Activated CD4-positive, alpha-beta T cell treated with anti-CD3 and anti-CD28 coated beads, Interleukin-2, amount 10 ng/mL, durations not matched to agents 24 days and 14 days (primary cell): ENCODE measurements at places on chromosomes 6 and 20. TPM values are rescaled to one million over a fixed set of nuclear protein-coding genes. Genes with fewer than 3 reads are reported as not detected.

GRCh38 chr6:24798740-24799540 lies at the start of gene ARMH2:
Gene ARMH2 (minus strand): TSS chr6:24798917. CDS start chr6:24798857, 60 bp downstream.
- H3K27me3 ChIP-seq = no peaks in the 10 kb centered on the region
- H3K36me3 ChIP-seq = peaks cover 20% of the 10 kb centered on the region

DNA sequence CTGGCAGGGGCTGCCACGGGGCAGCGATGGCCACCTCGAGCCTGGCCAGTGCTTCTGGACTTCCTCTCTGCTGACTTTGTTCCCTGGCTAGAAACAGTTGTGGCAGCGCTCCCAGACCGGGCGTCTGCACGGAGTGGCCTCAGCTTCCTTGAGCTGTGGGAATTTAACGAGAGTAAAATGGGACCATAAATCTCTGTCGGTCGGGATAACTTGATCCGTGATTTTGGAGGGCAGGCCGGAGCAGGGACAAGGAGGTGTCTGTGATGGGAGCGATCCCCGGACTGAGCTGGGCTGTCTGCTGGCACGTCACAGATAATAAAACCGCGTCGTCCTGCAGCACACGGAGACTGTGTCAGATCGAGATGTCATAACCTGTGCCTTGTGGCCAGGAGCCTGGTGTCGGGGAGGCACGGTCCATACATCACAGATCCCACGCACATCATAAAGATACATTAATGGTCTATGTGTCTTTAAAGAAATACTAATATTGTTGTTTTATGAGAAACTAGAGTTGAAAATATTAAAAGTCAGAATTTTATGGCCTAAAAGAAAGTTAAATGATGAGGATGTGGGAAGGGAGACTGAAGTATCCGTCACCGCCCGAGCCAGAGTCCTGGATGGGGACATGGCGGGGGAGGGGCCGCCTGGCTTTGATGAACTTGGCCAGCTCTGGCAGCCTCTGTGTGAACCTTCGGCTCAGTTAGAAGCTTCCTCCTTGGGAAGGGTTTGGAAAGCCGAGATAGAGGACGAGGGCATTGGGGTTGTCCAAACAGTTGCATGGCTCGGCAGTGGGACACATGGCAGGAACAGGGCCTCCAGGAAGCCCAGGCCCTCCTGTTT lies 6.5 kb upstream of the RBBP8NL start:
- no peak for DNase-seq
- no peaks in the 10 kb centered on the region for H3K36me3 ChIP-seq
- no peaks in the 10 kb centered on the region for H3K4me1 ChIP-seq
- H3K27me3 ChIP-seq = peaks cover 17% of the 10 kb centered on the region

- H3K27ac ChIP-seq = peak overlapping the region; percentile 85
- peak overlapping the region; percentile 7 for H3K4me3 ChIP-seq
- DNase-seq = no peak
- peaks cover 48% of the 10 kb centered on the region for H3K4me1 ChIP-seq
These were observed 99.3 kb upstream of the MRPS10 start for GRCh38 chr6:42316981-42317380.

DNA sequence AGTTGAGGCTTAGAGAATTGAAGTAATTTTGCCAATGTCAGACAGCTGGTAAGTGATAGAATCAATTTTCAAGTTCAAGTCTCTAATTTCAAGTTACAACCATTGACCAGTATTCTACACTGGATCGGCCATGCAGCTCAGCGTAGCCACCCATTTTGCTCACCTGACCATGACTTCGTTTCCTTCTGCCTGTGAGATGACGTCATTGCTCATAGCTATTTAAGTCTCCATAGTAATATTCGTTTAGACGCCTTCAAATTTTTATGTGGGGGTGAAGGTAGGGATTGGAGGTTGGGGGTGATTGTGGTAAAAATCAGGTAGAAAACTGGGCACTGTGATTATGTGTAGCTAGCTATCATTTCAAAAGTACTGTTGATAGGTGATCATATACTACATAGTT lies 5.6 kb upstream of the HTR1B start:
- H3K27me3 ChIP-seq = peaks cover 28% of the 10 kb centered on the region
- H3K36me3 ChIP-seq = peaks cover 2% of the 10 kb centered on the region
- H3K4me3 ChIP-seq = no peak overlapping the region
- no peak overlapping the region for H3K27ac ChIP-seq

DNA sequence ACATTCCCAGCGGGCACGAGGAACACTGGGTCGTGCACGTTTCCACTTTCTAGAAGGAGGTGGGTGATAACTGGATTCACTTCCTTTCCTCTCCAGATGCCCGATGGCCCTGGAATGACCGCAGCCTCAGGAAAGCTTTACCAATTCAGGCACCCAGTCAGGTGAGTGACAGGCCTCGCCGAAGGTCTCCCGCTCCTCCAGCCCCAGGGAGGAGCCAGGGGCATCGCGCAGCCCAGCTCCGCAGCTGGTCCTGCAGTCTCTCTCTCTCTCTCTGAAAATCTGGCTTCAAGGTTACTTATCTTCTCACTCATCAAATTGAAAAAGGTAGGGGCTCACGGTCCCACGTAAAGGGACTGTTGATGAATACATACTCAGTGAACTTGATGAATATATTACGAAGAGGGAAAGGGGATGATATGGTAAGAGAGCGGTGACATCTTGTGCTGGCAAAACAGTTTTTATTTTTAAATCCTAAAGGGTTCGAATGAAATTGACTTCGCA lies 891 bp downstream of the RIPPLY2 start:
- H3K27ac ChIP-seq = no peak overlapping the region
- DNase-seq = no peak
- H3K4me3 ChIP-seq = peak overlapping the region; percentile 11
- peaks cover 49% of the 10 kb centered on the region for H3K27me3 ChIP-seq

DNA sequence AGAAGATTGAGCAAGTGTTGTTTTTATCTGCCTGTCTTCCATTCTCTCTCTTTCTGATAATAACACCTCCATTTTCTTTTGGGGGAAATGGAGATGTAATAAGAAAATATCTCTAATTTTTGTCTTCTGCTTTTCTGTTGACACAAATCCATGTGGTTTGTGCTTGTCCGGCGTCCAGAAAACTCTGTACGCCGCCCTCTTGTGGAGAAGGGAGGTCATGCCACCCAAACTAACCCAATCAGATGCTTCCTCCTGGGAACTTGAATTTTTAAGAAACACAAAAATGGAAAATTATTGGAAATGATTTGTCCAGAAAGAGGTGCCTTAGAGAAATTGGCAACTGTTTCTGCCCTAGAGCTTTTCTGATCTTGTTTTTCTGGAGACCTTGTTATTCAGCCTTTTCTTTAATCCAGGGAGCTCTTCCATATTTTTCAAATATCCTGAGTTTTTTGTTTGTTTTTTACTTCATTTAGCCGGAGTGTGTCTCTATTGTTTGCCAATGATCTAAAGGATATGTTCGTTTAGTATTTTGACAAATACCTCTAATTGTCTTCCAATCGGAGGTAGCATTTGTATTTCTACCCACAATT lies 17.8 kb upstream of the FNDC1 start:
- peak; percentile 79 for DNase-seq
- H3K4me1 ChIP-seq = peaks cover 2% of the 10 kb centered on the region
- no peak overlapping the region for H3K27ac ChIP-seq
- peaks cover 28% of the 10 kb centered on the region for H3K27me3 ChIP-seq
- H3K36me3 ChIP-seq = peaks cover 4% of the 10 kb centered on the region

- DNase-seq = no peak
- no peak overlapping the region for H3K27ac ChIP-seq
- H3K4me3 ChIP-seq = no peak overlapping the region
- H3K36me3 ChIP-seq = peaks cover 2% of the 10 kb centered on the region
- peaks cover 35% of the 10 kb centered on the region for H3K27me3 ChIP-seq
- peaks cover 20% of the 10 kb centered on the region for H3K4me1 ChIP-seq
These were observed 147.2 kb downstream of the RPS12 start for GRCh38 chr6:132961610-132962009.

GRCh38 chr20:59102841-59103299 lies 60.3 kb upstream of the PRELID3B start:
- no peak for DNase-seq
- peaks cover 11% of the 10 kb centered on the region for H3K27me3 ChIP-seq
- peaks cover 14% of the 10 kb centered on the region for H3K4me1 ChIP-seq

DNA sequence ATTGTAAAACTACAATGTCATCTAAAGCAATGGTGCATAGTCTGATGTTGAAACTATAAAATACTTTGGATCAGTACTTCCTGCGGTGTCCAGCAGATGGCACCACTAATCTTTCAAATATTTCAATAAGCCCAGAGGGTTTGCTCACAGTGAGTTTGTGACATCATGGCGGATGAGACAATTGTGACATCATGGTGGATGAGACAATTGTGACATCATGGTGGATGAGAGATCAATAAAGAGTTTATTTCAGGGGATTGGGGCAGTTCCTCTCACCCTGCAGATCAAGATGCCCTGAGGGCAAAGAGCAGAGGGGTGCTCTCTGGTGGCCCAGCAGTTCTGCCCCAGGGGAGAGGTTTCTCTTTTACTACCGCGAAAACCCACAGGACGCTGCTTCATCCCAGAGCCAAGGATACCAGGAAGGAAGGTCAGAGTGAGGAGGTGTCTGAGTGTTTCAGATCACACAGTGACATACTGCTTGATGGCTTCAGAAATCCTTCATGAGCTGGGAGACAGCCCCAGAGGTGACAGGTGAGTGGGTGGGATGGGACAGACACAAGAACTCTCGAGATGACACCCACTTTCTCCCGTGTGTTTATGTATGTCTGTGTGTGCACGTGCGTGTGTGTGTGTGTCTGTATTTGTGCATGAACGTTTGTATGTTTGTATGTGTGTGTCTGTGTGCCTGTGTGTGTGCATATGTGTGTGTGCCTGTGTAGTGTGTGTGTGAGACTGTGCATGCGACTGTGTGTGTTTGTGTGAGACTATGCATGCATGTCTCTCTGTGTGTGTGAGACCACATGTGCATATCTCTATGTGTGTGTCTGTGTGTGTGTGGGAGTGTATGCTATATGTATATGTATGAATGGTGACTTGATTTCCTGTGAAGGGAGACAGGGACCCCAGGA lies 7.3 kb upstream of the ULBP2 start:
- H3K4me3 ChIP-seq = no peak overlapping the region
- no peak overlapping the region for H3K27ac ChIP-seq
- no peaks in the 10 kb centered on the region for H3K36me3 ChIP-seq

DNA sequence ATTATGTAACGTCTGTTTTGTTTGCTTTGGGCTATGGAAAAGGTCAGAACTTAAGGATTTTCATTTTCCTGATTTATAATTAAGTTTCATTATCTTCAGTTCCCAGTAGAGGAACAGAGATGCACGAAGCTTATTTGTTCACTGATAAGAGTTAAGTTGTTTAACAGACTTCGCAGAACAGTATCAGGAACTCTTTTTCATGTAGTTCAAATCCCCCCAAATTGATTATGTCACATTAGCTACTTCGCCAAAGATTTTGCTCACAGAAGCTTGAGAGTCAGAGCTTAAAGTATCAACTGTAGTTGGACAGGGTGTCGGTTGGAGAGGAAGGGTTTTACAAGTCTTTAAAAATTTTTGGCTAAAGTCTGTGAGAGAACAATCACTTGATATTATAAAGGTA lies 43.4 kb downstream of the ZHX3 start:
- no peak for DNase-seq
- no peak overlapping the region for H3K27ac ChIP-seq
- H3K36me3 ChIP-seq = no peaks in the 10 kb centered on the region
- peaks cover 4% of the 10 kb centered on the region for H3K27me3 ChIP-seq
- no peaks in the 10 kb centered on the region for H3K4me1 ChIP-seq
- H3K4me3 ChIP-seq = no peak overlapping the region

DNA sequence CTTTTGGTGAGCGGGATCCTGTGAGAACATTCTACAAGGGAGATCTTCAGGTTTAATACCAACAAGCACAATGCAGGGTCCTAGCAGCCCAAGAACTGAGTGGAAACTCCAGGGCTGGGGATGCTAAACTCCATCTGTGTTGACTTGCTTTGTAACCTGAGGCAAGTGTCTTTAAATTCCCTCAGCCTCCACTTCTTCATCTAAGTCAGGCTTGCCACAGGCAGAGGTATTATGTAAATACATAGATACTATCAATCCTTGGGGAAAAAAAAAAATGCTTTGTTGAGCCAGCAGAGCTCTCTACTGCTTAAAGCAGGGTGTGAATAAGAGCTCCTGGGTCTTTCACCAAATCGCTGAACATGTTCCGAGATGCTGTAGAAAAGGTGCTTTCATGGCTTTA lies 114.2 kb upstream of the PHACTR1 start:
- H3K27me3 ChIP-seq = peaks cover 13% of the 10 kb centered on the region
- DNase-seq = no peak
- H3K36me3 ChIP-seq = no peaks in the 10 kb centered on the region
- peaks cover 6% of the 10 kb centered on the region for H3K4me1 ChIP-seq
- H3K4me3 ChIP-seq = no peak overlapping the region
- H3K27ac ChIP-seq = no peak overlapping the region

DNA sequence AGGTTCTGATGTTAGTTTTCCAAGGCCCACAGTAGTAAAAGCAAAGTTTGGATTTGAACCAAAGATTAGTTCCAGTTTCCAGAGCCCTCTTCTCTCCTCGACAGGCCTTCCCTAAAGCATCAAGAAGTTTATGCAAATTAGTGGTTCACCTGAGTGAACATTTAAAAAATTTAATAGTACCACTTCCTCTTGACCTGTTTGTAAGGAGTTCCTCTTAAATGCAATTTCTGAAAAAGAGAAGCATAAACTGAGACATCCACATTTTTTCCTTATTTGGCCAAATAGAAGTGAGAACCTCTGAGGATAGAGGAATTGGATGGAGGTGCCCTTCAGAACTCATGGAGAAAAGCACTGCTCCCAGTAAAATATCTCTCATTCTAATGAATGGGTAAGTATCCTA lies 1.2 kb upstream of the DSE start:
- H3K36me3 ChIP-seq = no peaks in the 10 kb centered on the region
- peak overlapping the region; percentile 79 for H3K4me3 ChIP-seq
- peaks cover 10% of the 10 kb centered on the region for H3K4me1 ChIP-seq
- no peak overlapping the region for H3K27ac ChIP-seq

- peak; percentile 69 for DNase-seq
- H3K36me3 ChIP-seq = peaks cover 9% of the 10 kb centered on the region
- H3K27me3 ChIP-seq = peaks cover 61% of the 10 kb centered on the region
- peak overlapping the region; percentile 57 for H3K4me3 ChIP-seq
These were observed 32.0 kb downstream of the POM121L2 start for GRCh38 chr6:27280064-27280539.

GRCh38 chr6:57109880-57110279 lies 19.9 kb downstream of the ZNF451 start:
- H3K27ac ChIP-seq = no peak overlapping the region
- no peak overlapping the region for H3K4me3 ChIP-seq
- H3K4me1 ChIP-seq = peaks cover 18% of the 10 kb centered on the region
- peaks cover 19% of the 10 kb centered on the region for H3K36me3 ChIP-seq
- H3K27me3 ChIP-seq = no peaks in the 10 kb centered on the region

GRCh38 chr20:51284176-51284575 lies 258.3 kb downstream of the NFATC2 start:
- H3K4me3 ChIP-seq = no peak overlapping the region
- H3K27ac ChIP-seq = no peak overlapping the region
- no peak for DNase-seq
- no peaks in the 10 kb centered on the region for H3K27me3 ChIP-seq
- H3K36me3 ChIP-seq = no peaks in the 10 kb centered on the region
- no peaks in the 10 kb centered on the region for H3K4me1 ChIP-seq

- DNase-seq = no peak
- no peaks in the 10 kb centered on the region for H3K4me1 ChIP-seq
- no peak overlapping the region for H3K4me3 ChIP-seq
- H3K27ac ChIP-seq = no peak overlapping the region
- H3K36me3 ChIP-seq = no peaks in the 10 kb centered on the region
- H3K27me3 ChIP-seq = no peaks in the 10 kb centered on the region
These were observed 364.3 kb upstream of the HS3ST5 start for GRCh38 chr6:114707081-114707620.

The CDH26 gene
- 0.47 and 0.71 TPM in 2 replicates for total RNA-seq

The DLL1 gene
- total RNA-seq = 0.17 TPM in 1 of 2 replicates, not detected in the other

The UBE2C gene
- total RNA-seq = 113 and 115 TPM in 2 replicates

The CFAP61 gene
- not detected in 2 replicates for total RNA-seq

The SLC22A2 gene
- total RNA-seq = not detected in 2 replicates

The CFB gene
- total RNA-seq = 0.17 TPM in 1 of 2 replicates, not detected in the other

The GABRR1 gene
- total RNA-seq = not detected in 2 replicates

The SALL4 gene
- 0.28 and 0.75 TPM in 2 replicates for total RNA-seq

The RIMS1 gene
- total RNA-seq = not detected in 2 replicates

The VNN1 gene
- not detected in 2 replicates for total RNA-seq
